Activated T-helper 1 cell treated with anti-CD3 and anti-CD28 coated beads, Interleukin-2, amount 50 U/mL, for 16 hours (primary cell): ENCODE measurements at places on chromosomes 11 and 22.

DNA sequence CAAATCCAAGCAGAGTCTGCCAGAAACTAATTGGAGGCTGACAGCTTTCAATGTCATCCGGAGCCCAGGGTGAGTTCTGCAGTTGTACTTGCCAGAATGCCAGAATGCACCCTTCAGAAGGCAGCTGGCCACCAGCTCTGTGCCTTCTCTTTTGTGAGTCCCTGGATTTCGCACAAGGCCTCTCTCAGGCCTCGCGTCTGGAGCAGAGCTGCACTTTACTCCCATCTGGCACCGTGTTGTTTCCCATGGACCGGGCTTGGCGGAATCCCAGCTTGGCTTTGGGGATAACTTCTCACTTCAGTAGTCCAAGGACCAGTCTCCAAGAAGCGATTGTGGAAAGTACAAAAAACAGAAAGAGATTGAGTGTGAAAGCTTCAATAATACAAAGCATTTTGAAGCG, 451.3 kb upstream of the KIRREL3 start:
- no peak for DNase-seq

DNA sequence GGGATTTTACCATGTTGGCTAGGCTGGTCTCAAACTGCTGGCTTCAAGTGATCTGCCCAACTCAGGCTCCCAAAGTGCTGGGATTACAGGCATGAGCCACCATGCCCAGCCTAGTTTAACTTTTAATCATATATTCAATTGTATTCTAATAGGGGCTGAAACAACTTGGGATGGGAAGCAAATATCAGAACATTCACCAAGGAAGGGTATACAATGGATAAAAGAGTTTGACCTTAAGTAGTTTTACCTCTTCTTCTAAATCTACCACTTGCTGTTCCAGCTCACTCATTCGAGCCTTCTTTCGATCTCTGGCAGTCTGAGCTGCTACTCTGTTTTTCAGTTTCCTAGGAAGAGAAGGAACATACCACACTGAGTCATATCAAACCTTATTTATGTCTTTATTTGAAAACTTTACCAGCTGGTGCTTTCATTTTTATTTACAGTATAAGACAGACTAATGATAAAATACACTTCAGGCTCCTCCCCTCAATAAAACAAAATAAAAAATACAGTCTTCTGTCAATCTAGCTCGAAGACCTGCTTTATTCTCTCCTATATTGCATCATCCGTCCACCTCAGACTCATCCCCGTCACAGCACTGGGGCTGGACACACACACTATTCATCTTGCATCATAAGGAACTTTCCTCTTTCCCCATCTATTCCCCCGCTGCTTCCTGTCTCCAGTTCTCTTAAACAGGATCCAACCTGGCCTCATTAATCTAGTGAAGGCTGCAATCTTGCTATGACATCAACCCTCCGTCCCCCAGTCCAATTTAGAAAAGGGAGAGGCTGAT, 1.4 kb downstream of the XBP1 start:
- no peak for DNase-seq

- DNase-seq = no peak
These were observed 27.5 kb downstream of the ARVCF start for GRCh38 chr22:19988965-19989724.

- no peak for DNase-seq
These were observed 18.7 kb downstream of the MFNG start for GRCh38 chr22:37467391-37467955.

DNA sequence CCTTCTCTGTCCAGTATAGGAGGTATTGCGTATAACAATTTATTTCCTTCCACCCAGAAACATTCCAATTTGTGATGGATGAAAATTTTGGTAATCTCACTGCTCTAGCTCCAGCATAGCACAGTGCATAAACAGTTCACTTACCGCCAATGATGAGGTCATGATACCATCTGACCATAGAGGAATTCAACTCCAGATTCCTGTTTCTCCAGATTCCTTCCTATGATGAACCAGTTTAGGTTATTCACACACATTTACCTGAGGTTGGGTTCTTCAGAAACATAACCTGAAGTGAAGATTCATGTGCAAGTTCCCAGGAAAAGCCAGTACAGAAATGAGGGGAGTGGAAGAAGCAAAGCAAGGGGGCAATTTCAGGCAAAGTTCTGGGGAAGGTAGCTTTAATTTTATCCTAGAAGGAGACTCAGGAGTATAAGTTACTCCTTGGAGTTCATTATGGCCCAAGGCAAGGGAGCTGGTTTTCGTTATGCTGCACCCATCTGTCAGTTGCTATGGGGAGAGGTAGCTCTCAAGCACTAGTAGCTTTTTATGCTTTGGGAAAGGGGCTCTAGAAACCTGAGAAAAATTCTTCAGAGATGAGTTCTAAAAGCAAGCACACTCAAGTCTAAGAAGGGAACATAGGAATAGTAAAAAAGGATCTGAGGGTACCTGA, 121.6 kb downstream of the CASP12 start:
- DNase-seq = no peak

- DNase-seq = no peak
These were observed 9.8 kb upstream of the DDX10 start for GRCh38 chr11:108654994-108655631.

- DNase-seq = no peak
These were observed 120.9 kb upstream of the B3GAT1 start for GRCh38 chr11:134532921-134533421.

DNA sequence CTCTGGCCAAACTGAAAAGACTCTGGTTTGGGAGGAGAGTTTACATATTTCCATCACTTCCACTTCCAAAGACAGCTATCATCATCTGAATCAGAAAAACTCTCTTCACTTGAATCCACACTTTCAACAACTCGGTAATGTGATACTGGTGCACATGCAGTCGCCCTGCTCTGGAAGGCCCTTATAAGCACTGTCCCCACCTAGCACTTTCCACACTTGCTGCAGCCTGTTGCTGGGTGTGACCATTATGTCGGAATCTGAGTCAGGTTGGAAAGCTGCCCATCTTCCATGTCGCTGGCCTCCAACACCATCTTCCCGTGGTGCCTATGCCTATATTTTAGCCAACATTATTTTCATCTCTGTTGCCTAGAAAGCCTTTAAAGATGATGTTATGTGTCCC, 1.1 kb upstream of the OR10A5 start:
- DNase-seq = no peak

- no peak for DNase-seq
These were observed 3.5 kb downstream of the MUC5B start for GRCh38 chr11:1226226-1226985.

GRCh38 chr22:26045051-26045450, 124.2 kb upstream of the SEZ6L start:
- no peak for DNase-seq

GRCh38 chr22:40331706-40332105, 14.6 kb upstream of the ADSL start:
- no peak for DNase-seq

- DNase-seq = no peak
These were observed 111.3 kb upstream of the MTMR2 start for GRCh38 chr11:96035031-96035739.

DNA sequence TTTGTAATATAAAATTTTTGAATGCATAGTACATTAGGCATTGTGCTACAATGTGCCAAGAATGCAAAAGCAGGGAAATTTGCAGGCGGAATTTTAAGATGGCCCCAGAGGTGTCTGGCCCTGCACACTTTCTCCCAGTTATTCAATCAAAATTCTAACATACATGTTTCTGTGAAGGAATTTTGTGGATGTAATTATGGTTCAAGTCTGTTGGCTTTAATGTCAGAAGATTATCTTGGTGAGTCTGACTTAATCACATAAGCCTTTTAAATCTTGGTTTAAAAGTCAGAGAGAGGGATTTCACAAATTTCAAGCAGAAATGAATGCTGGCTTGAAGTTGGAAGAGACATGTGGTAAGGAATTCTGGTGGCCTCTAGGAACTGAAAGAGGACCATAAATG, 423.4 kb upstream of the CCDC179 start:
- no peak for DNase-seq

DNA sequence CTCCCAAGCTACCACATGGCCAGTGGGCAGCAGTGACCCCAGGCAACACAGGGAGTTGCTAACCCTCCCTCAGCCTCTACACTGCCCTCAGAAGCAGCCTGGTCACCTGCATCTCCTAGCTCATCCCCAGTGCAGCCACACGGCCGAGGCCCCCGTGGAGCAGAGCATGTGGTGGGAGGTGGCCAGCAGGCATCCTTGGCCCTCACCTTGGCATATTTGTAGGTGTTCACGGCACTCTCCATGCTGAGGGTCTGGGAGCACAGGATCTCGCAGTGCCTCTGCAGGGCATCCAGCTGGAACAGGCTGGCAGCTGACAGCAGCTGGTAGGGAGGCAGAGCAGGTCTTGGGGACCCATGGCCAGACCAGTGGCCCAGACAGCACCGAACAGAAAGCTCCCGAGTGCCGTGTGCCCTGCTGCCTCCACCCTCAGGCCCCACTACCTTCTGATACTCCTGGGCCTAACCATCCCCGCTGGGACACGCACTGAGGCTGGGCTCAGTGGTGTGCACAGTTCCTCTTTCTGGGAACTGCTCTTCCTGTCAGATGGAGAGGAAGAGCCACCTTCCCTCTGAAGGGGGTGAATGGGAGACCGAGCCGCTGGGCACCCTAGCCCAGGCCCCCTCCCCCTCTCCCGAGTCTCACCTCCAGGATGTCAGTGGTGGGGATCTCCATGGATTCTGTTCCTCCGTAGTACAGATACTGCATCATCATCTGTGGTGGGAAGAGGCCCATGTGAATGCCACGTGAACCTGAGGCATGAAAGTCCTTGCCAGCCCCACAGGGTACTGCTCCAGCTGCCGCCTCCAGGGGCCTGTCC, 48.8 kb downstream of the NAT10 start:
- DNase-seq = no peak

GRCh38 chr22:43126501-43127165, 16.1 kb downstream of the BIK start:
- DNase-seq = no peak

DNA sequence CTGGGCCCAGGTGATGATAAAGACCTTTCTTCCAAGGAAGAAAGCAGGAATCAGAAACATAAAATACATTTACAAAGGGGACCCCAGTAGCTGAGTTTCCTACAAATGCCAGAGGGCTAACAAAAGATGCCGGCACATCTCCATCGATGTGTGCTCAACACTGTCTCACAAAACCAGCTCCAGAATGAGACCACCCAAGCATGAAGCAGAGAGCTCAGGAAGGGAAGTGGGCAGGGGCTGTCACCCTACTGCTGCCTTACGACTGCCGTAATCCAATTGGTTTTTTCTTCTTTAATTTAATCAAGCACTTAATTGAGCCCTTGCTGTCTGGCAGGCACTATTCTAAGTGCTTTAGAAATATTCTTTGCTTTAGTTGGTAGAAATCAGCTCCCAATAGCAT, 26.1 kb downstream of the SMCO4 start:
- DNase-seq = no peak

GRCh38 chr11:2892967-2893528, 7.5 kb upstream of the CDKN1C start:
- DNase-seq = no peak

DNA sequence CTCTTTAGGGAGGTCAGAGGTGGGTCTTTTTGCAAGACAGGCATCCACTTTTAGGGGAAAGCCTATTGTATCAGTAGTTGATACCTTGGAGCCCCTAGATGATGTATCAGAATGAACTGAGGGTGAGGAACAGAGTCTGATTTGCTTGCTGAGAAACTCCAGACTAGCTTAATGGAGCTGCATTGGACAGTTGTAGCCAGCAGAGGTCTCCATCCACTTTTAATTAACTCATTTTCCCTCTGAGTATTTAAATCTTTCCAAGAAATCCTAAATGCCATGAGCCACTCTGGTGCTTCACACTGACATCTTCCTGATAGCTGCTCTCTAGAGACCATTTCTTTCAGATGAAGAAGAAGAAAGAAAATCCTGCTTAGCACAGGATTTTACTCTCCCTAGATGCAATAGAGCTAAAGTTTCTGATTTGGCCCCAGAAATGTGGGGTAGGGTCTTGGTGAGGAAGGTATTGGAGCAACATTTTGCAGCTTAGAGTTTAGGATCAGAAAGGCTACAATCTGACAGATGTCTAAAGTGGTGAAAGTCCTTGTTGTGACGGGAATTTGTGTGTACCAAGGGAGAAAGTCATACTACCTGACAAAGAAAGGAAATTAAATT, 38.0 kb downstream of the EXT2 start:
- no peak for DNase-seq

DNA sequence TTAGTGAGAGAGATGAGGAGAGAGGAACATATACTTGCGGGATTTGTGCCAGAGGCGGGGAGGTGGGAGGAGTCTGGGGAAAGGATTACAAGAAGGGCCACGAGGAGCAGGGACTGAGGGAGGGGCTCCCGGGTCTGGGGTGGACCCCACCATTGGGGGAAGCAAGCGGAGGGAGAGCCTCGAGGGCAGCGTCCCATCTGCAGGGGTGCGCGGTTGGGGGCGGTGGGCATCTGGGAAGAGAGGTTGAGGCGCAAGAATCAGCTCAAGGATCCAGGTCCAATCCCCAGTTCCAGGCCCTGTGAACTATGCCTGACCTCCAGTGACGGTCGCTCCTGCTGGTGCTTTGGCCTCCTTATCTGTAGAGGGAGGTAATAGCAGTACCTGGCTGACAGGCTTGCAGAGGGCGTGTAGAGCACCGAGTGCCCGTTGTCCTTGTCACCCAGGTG, 38.0 kb downstream of the ADAMTS15 start:
- no peak for DNase-seq

- no peak for DNase-seq
These were observed 137.6 kb upstream of the TTC12 start for GRCh38 chr11:113176599-113177360.

GRCh38 chr11:70099578-70100279, 21.6 kb downstream of the ANO1 start:
- DNase-seq = no peak

- DNase-seq = no peak
These were observed 174.2 kb downstream of the ETS1 start for GRCh38 chr11:128412847-128413791.

DNA sequence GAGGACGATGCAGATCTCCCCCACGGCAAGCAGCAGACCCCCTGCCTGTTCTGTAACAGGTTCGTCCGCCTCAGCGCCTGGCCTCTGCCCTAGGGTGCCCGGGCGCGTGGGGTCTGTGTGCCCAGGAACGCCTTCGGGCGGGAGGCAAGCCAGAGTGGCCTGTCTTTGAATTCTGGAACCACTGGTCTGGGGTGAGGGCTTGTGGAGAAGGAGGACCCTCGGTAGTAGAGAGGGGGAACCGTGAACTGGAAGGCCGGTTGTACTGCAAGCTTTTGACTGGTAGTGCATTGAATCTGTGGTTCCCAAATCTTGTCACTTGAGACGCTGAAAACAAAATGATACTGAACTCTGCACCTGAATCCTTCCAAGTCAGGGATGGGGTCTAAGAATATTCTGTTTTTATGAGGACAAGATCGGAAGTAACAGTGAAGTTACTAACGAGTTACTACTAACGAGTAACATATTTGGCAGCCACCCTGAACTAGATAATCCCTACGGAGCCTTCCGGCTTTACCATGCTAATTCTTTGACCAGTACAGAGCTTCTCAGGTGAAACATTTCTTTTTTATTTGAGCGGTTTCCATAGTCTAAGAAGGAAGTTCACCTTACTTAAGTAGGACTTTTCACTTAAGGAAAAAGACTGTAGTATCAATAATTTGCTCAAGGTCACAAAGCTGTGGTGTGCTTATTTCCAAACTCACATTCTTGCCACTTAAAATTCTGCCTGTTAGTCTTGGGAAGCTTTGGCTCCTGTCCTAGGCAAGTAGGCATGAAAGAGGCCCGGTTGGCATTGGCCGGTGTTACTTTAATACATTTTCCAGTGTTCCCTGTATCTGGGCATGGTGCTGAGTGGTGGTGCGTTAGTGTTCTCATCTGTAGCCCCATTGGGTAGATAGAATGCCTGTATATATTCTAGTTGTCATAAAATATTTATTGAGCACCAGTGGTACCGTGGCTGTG, 860 bp downstream of the PRMT3 start:
- no peak for DNase-seq
